ENCODE measurements at places on chromosomes 2 and 18.

DNA sequence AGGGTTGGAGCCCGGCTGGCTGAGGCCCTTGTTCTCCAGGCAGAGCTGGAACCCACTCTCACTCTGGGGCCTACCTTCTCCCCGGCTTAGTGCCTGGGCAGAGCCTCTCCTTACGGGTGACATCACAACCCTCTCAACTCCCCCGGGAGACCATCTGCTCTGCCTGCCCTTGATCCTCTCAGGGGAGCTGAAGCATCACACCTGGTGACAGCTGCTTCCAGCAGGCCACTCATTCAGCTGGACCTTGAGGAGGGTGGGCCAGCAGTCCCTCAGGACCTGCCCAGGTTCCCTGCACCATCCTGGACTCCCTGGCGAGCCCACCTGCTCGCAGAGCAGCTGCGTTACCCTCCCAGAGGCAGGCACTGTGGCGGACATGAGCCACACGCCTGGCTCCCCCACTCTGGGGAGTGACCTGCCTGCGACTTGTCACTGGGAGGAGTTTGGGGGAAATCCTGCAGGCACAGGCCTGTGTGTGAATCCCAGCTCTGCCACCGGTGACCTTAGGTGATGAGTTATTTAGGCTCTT lies 13.1 kb downstream of the HS6ST1 start:
- no peak for DNase-seq

- no peak for DNase-seq
These were observed 8.1 kb downstream of the TDRD15 start for GRCh38 chr2:21131861-21132260.

GRCh38 chr2:201362396-201362795 lies 5.3 kb upstream of the FLACC1 start:
- no peak for DNase-seq

DNA sequence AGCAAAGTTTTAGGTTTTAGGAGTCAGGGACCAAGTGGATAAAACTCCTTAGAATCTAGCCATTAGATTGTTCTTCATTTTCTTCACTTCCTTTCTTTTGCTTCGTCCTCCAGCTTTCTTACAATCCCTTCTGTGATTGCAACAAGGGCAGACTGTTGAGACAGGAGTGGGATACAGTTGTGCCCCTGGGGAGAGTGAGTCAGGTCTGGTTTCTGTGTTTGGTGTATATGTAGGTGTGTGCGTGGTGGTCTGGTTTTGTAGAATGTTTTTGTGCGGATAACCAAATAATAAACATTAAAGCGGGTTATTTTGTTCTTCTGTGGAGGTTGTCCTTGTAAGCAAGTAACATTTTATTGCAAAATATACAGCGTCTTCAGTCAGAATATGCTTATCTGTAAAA lies 7.3 kb downstream of the INSIG2 start:
- no peak for DNase-seq

DNA sequence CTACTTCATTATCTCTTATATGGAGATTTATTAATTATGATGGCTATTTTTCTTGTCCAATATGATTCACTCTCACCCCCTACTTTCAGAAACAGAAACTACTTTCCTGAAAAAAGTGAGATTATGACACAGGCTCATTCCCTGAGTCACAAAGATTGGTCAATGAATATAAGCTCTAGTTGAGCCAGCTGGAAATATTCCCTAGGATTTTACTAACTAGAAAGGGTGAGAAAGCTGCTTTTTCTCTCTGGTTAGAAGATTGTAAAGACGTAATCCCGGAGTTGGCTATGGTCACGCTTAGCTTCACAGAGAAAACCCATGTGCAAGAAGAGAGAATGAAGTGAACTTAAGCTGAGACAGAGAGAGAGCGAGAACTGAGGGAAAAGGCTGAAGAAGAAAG lies 223.7 kb upstream of the SMAD7 start:
- DNase-seq = no peak

- DNase-seq = no peak
These were observed 102.9 kb downstream of the OSR1 start for GRCh38 chr2:19255481-19255880.

DNA sequence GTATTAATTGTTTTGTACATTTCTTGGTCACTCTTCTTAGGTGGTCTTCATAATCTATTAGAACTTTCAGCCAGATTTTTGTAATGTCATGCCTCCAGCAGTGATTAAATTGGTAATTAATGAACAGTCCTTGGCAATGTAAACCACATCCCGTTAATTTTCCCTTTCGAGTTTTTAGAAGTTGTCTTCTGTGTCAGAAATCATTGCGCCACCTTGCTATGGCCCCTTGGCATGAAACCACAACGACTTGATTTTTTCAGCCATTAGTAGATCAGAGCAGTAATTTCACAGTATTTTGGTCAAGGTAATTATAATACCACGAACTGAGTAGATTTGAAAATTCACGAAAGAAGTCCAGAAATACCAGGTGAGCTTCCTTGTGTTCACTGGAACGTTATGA lies 86.0 kb upstream of the OTX1 start:
- no peak for DNase-seq

DNA sequence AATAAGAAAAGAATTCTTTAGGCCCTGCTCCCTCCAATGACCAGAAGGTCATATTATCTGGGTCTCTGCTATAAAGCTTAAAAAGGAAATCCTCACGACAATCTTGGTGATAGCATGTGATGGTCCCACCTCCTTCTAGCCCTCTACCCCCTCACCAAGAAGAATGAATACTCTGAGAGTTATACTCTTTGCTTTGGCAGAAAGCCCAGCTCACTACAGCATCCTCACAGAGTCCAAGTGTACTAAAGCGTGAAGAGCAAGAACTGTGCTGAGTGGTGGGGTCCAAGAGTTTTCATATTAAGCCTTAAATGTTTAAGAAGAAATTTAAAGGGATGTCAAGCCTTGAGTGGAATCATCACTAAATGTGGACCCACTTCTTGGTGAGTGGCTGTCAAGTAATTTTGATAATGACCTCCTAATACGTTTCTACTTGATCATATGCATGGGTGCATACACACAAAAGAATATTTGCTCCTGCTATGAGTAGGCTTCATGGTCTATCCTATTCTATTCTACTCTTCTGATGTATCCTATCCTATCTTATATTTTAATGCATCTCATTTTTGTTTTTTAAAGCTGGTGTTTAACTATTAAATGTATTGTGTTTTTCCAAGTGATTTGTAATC lies 16.5 kb upstream of the SERPINB7 start:
- DNase-seq = no peak

DNA sequence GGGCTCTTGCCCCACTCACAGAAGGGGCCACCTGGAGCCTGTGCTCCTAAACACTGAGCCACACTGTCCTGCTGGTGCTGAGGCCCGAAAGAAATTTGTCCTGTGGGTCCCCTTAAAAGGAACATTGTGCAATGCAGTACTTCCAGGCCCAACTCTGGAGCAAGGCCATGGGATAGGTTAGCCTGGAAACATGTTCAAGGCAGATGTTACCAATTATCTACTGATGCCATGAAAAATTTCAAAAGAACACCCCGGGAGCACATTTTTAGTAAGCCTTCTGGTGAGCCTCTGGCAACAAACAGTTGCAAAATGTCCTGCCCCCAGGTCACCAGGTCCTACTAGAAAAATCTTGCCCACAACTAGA lies 12.3 kb upstream of the PTMA start:
- DNase-seq = no peak
